RWPE1 (cell line): ENCODE measurements at places on chromosomes 13 and 19.

DNA sequence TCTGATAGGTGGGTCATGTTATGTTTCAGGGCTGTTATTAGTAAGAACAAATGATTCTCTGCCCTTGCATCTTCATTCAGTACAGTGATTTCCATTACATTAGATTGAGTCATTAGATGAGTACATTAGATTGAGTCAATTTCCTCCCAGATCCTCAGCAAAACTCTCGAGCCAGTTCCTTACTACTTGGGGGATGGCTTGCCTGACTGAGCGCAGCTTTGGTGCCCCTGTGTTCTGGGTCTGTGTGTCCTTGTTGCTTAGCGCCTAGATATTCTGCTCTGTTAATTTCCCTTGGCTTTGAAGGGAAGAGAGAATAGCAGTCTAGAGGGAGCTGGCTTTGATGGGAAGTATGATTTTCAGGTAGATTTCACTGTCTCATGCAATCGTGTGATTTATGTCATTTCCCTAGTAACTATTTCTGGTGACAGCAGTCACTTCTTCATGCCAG is 19.1 kb upstream of the SCEL start:
- peak; percentile 67 for DNase-seq

- DNase-seq, result peak; percentile 59
Observed at GRCh38 chr19:49997709-49998108, 27.5 kb downstream of the VRK3 start.

DNA sequence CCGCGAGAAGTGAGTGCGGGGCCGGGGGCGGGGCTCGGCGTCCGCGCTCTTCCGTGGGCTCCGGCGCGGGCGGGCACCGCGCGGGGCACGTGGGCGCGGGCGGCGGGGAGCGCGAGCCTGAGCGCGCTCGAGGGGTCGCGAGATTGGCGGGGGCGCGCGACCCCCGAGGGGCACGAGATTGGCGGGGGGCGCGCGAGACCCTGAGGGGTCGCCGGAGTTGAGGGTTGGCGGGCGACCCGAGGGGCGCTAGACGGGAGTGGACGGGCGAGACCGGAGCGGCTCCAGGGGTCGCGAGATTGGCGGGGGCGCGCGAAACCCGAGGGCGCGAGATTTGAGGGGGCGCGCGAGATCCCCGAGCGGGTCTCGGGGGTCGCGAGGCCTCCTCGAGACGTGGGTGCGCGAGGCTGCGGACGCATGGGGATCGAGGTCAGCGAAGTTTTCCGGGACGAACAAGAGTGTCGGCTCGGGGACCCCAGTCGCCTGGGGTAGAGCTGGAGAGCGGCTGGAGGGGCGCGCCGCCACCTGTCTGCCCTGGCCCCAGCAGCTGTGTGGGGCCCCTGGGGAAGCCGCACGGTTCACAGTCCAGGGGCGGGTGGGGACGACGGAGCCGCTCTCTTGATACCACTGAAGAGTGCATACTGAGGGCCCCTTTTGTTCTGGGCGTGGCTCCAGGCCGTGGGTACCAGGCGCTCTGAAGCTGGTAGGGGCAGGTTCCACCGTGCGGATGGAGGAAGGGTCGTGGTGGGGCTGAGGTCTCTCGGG is 682 bp downstream of the SSBP4 start:
- no peak for DNase-seq

GRCh38 chr19:38004186-38004520 is 97.1 kb downstream of the SIPA1L3 start:
- no peak for DNase-seq

GRCh38 chr13:41458187-41458760 is 924 bp downstream of the RGCC start:
- DNase-seq, result no peak

DNA sequence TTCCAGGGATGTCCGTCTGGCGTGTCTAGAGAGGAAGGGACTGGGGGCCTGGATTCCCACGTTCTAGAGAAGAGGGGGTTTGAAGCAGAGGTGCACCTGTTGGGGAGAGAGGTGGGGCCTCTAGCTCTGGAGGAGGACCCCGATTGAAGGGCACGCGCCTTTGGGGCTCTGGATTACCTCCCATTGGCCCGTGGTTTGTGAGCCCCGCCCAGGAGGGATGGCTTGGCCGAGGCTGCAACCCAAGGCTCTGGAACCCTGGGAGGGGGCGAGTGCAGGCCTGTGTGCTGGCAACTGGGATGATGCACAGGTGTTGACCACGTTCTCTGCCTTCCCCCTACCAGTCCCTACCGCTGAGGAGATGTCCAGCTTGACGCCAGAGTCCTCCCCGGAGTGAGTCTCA is 20.2 kb downstream of the TMEM150B start:
- no peak for DNase-seq

- DNase-seq, result peak; percentile 68
Observed at GRCh38 chr13:48508011-48508410, 24.9 kb downstream of the RCBTB2 start.
